ACHN (cell line): ENCODE measurements at places on chromosomes 1 and 21.
A peak's percentile ranks its signal among the peaks of the same experiment; 100 is the strongest.

DNA sequence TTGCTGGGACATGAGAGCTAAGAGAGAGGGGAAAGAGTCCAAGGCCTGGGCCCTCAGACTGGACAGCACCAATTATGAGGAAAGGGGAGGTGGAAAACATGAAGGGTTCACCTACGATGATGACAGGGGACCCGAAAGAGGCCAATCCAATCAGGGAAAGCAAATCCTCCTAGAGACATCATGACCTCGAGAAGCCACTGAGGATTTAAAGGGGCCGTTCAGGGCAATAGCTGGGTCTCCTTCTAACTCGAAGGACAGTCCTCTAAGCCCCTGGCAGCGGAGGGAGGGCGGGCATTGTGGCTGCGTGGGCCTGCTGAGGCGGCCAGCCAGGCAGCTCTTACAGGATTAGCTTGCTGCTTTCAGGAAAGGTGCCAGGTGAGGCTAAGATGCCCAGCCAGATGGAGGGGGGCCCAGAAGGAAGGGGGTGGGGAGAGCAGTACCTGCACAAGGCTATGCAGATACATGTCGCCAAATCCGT, 7.4 kb downstream of the MEF2D start:
- DNase-seq, result no peak

DNA sequence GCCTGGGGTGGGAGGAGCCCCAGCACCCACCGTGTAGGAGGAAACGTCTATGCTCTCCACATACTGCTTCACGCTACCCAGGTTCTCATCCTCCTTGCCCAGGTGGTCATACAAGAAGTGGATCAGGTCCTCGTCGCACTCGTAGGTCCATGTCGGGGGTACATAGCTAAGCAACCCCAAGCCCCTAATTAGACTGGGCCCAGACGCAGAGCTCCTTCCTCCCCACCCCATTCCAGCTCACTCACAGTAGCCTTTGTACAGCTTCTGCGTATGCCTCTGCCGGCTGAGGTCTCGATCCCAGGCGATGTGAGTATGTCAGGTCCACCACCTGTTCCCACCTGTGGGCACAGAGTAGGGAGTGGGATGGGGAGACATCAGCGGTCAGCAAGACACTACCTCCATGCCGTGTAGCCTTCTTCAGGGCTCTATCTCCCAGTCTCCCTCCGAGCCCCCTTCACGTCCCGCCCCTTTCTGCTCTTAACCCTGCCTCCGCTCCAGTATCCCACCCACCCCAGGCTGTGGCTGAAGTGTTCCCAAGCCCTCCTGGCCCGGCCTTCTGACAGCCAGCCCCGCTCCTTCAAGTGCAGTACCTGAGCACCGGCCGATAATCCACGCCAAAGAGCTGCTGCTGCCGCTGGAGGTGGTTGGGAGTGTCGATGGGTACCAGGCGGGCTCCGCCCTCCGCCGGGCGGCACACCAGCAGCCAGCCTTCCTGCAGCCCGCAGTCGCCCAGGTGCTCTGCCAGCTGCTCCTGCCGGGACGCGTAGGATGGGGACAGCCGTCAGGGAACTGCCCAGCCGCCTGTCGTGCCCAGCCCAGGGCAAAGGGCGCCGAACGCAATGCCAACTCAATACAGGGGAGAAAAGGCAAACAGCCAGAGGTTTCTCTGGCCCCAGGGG, 919 bp downstream of the HECTD3 start:
- peak; percentile 5 for DNase-seq

- no peak for DNase-seq
Observed at GRCh38 chr1:59233444-59233843, 63.5 kb upstream of the FGGY start.

- no peak for DNase-seq
Observed at GRCh38 chr1:35592991-35593769, 20.1 kb downstream of the TFAP2E start.

DNA sequence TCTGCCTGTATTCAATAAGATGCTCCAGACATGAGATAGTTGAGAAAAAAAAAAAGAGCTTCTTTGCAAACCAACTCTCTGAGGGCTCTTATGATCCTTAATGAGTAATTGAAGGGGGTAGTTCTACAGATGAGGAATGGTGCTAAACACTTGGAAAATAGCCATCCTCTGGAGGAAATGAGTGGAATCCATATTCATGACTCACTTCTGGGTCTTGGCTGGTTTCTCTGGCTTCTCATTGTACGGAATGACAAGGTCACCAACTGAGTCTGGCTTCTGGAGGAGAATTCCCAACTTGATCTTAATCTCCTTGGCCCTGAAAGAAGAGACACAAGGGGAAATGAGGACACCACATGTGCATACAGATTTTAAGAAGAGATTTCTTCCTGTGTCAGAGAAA, 34.7 kb downstream of the RGS5 start:
- peak; percentile 91 for DNase-seq

GRCh38 chr1:240466509-240466908, 145.4 kb downstream of the GREM2 start:
- DNase-seq, result no peak

DNA sequence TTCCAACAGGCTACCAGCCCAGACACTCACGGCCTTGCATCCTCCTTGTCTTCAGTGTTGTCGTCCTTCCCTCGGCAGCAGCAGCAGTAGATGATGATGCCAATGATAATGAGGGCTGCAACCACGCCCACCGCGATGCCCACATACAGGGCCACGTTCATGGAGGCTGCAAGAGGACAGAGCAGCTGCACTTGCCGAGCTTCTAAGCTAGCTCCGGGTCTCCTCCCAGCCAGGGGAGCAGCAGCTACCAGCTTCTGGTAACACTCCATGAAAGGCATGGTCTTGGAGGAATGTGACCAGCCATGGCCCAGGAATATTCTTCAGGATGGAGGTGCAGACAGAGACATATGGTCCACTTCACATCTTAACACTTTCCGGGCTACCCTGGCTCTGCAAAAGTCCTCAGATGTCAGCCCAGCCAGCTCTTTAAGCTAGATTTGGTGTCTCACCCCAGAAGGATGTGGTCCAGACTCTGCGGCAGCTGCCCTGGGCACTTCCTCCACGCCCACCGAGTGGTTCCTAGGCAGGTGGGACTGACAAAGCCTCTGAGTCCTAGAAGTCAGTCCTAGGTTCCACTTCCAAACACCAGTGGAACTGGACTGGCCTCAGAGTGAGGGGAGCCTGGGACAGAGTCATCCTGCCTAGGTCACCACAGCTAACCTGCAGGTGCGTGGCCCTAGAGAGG, 35.1 kb downstream of the GPA33 start:
- no peak for DNase-seq
